OCI-LY7 (cell line): ENCODE measurements at places on chromosomes 4 and X.

- DNase-seq, result peak; percentile 70
These were observed 31.6 kb downstream of the MTHFD2L start for GRCh38 chr4:74189331-74190043.

DNA sequence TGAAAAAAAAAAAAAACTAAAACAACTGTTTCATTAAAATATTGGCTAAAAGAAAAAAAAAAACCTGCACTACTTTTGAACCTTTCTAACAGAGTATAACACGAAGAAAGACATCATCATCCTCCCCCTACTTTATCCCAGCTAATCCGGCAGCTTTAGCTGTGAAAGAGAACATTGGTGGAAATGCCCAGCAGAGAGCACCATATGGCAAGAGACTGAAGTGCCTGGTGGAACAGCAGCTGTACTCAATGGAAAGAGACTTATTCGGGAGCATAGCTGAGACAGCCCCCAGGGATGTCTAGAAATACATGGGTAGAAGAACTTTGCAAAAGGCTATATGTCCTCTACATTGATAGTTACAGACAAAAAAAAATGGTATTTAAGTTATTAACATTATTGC, 30.3 kb downstream of the STPG2 start:
- peak; percentile 4 for DNase-seq

DNA sequence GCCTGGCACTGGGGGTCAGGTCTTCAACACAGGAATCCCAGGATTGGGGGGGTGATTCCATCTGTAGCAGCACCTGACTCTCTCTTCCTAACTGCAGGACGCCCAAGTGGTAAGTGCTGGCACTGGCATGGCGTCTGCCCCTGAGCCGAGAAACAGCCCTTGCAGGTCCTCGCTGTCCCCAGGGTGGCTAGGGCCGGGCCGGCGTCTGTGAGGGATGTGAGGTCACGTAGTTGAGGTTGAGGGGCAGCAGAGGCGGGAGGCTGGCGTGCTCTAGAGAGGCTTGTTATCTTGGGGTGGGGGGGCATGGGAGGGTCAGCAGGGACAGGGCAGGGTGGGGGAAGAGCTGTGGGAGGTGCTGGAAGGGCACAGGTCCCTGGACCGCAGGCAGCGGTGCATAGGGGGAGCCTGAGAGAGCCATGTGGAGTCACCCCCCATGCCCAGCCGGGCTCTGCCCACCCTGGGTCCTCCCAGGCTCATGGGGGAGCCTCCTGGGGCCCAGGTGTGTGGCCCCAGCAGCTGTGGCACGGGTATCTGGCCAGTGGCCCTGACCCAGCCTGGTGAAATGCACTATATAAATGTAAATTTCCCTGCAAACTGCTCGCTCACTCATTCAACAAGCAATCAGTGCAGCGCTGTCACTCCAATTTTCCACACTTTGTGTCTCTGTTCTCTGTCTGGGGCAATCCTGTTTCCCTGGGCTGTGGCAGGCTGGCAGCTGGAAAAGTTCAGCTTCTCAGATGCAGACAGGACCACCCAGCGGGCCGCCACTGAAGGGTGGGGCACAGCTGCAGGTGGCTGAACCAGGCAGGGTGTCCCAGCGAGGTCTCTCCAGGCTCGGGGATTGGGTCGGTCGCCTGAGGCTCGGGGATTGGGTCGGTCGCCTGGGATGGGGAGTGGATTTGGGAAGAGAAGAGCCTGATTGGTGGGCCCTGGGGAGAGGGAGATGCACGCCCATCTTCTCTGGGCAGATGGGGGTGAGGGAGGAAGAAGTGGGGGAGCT, 102.2 kb upstream of the NKX1-1 start:
- DNase-seq, result no peak

GRCh38 chr4:150578745-150579501, 3.0 kb upstream of the MAB21L2 start:
- no peak for DNase-seq

DNA sequence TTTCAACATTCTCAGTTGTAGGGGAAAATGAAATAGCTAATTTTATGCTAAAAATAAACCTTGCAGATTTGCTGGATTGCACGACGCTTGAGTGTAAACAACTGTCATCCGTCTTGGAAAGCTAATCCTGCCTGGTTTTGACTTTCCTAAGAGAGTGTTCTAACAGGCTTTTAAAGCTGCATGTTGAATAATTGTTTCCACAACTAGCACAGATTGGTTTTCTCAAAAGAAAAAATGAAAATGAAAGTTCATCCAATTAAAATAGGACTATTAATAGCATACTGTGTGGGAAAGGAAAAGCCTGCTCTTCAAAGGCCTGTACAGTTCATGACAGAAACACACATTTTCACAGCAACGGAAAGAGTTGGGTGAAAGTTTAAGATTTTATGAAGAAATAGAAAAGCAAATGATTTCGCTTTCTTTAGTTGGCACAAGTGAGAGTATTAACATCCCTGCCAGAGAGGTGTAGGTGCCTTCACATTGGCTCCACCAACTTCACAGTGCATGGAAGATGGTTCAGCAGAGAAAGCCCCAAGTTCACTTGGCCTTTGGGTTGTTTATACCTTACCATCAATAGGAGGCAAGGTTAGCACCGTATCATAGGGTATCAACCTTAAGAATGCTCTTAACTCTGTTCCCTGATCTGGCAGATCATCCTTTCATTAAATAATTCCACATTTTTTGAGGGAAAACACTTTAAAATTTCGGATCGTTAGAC, 140.0 kb upstream of the GUCY1A1 start:
- no peak for DNase-seq

- DNase-seq, result no peak
These were observed 2717.2 kb downstream of the PCDH7 start for GRCh38 chr4:33437406-33437805.

DNA sequence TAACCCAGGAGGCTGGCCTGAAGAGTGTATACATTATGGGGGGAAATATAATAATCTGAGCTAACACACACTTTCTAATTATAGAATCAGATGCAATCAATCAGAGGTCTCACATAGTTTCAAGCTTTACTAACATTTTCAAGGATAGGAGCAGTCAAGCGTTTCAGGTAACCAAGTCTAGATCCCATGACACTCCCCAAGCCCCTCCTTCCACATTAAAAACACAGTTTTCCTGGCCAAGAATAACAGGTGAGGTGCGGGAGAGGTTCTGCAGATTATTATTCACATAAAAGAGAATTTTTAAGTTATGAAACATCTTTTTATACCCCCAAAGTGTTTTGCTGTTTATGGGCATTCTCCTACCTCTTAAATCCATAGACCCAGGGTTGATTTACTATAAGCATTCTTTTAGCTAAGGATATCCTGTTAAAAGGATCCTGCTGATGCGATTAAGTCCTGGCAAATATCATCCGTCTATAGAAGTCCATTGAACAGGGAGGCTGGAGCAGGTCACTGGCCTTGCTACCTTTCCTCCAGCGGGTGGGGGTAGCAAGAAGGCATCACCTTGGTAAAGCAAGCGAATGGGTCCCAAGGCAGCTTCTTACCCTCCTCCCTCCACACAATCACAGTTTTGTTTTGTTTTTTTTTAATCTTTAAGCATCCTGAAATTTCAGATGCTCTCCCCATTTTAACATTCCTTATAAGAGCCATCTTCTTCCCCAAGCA, 104.7 kb upstream of the GPM6A start:
- no peak for DNase-seq

DNA sequence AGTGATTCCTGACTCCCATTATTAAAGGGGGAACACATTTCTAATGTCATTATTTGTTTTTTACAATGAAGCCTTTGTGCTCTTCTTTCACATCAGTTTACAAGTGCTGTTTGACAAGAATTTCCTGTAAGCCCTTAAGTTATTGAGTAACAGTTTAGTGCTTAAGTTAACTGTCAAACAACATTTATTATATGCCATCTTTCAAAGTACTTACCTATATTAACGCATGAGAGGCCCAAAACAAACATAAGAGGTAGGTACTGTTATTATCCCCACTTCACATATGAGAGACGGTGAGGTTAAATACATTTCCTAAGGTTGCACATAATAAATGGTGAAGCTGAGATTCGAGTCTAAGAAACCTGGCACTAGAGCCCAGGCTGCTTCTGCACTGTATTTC, 56.0 kb upstream of the MAGED1 start:
- no peak for DNase-seq

- DNase-seq, result peak; percentile 51
These were observed 1.2 kb upstream of the NEUROG2 start for GRCh38 chr4:112517067-112517634.

GRCh38 chrX:52923781-52924241, 26.7 kb downstream of the FAM156B start:
- DNase-seq, result peak; percentile 70

DNA sequence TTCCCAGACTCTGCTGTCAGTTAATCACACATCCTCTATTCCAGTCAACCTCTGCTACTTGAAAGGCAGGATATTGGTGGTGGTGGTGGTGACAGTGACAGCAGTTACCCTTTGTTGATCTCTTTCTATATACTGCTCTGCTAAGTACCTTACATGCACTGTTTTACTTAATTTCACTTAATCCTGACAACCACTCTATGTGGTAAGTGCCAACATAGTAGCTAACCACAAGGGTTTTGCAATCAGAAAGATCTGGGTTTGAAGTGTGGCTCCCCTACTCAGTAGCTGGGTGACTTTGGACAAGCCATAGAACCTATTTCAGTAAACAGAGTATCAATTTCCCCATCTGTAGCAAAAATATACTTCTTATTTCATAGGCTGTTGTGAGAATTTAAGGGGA, 24.2 kb upstream of the F9 start:
- DNase-seq, result no peak

- DNase-seq, result no peak
These were observed 15.8 kb upstream of the KLF8 start for GRCh38 chrX:56216332-56216731.
